ENCODE measurements at places on chromosomes 6 and 20. TPM values are rescaled to one million over a fixed set of nuclear protein-coding genes. Genes with fewer than 3 reads are reported as not detected.

DNA sequence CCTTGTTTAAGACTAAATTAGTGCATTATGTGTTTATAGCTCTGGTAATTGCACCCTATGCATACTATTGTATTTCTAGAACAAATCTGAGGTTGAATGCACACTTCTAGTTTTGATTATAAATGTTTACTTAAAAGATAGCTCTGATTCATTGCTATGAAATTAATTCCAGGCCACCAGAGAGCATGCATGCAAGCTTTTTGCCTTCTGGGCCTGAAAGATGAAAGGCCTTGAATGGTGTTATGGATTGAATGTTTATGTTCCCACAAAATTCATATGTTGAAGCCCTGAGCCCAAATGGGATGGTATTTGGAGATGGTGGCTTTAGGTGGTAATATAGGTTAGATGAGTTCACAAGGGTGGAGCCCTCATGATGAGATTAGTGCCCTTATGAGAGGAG is 695.0 kb upstream of the MAP3K7 start:
- DNase-seq = no peak

- peak; percentile 14 for DNase-seq
These were observed 65.7 kb downstream of the PSMG4 start for GRCh38 chr6:3324262-3324942.

DNA sequence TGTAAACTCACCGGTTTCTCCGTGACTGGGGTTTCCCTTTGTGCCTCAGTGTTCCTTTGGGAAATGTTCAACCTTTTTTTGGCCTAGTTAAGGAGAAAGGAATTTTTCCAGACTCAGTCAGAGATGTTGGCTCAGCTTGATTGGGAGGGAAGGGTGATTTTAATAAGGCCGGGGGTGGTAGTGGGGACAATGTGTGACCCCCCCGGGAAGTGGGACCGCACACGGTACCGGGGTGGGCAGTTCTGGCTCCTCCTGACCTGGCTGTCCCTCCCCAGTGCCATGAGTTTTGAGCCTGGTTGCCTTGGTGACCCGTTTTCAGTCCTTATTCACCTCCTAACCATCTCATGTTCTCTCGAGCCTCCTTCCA is 132.7 kb downstream of the SNX5 start:
- no peak for DNase-seq

GRCh38 chr6:24918641-24919055 is 17.1 kb downstream of the RIPOR2 start:
- DNase-seq = no peak

DNA sequence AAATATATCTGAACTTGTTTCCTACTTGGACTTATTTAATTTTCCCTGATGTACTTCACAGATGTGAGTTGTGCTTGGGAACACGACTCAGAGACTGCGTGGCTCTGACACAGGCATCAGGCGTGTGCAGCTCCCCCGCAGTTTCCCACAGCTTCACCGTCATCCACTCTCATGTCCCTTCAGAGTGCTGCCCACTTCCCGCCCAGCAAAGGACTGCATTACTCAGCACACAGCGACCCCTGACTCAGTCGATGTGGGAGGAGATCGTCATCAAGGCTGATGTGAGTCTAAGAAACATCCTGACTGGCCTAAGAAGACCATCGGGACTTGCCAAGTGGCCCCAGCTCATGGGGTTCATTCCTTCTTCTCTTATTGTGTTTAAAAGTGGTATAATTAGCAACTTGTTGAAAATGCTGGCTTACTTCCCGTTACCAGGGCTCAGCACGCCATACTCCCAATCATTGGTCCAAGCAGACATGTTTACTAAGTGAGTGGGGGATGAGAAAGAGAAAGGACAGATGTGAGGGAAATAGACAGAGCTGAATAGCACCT is 539.4 kb upstream of the JARID2 start:
- peak; percentile 52 for DNase-seq

DNA sequence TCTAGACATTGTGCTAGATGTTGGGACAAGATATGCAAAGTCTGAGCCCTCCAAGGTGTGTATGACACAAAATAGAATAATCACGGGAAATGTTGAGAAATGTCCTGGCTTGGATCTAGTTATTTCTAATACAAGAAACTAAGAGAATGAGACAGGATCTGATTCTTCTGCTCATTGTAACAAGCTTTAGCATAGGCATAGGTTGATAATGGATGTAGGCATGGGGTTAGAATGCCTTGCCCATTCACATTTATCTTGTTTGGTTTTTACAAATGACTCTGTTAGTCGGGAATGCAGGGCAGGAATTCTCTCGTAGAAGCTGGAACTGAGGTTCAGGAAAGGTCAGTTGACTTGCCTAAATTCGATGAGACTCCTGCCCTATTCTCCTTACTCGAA is 1.5 kb upstream of the SLC26A8 start:
- DNase-seq = no peak

DNA sequence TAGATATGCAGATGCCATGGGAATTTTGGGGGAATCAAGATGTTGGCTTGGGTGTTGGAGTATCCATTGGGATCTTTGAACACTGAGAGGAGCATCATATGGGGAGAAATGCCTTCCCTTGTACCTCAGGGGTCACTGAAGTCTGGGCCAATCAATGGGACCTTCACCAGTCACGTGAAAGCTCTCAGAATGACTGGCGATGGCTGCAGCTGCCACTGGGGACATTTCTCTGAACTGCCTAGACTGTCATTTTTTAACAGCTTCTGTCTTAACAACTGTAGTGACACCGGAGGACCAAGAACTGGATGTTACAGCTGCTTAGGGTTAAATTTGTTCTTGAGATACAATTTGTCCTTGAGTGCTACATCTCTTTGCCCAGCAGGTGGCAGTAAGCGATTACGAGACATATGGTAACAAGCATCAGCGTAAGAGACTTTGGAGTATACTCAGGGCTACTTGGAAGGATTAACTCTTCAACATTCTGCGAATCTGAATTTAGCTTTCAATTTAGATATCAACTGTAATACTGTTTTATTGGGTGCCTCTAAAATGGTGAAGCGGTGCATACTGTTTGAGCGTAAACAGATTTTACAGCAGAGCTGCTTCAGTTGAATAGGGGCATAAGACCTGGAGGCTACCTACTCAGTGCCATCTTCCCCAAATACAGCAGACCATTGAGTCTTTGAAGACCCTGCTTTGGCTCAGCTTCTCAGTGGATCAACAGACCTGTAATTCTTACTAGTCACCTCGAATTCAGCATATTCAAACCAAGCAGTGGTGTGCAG is 36.0 kb downstream of the CCN2 start:
- DNase-seq = peak; percentile 59

DNA sequence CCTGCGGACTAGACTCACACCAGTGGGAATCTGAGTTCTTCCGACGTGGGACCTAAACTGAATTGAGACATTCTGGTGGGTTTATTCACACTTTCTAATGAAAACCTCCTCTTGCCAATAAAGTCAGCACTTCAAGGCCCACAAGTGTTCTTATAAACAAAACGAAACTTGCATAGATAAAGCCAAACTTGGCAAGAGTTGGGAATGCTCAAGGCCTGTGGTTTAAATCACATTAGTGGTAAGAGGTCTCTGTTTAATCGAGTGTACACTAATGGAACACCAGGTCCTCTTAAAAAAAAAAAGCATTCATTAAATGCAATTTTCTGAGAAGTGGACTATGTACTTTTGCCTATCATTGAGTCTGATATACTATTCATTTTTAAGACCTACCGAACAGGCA is 143.3 kb downstream of the SMOC2 start:
- no peak for DNase-seq

DNA sequence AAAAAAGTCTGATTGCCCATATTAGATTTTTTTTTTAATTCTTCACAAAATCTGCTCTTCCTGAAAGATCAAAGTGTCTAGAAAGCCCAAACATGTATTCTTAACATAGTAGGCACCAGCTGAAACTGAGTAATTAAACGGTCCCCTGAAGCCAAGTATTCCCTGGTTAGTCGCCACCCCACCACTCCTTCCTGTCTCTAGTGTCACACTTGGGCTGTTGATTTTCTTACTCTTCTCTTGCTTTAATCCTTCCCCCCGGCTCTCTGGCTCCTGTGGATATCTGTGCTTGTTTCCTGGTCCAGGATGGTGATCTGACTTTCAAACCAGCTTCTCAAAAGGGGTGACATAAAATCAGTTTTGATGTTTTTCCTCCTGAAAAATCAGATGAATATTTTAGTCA is 162.9 kb downstream of the QKI start:
- DNase-seq = no peak

- no peak for DNase-seq
These were observed 600.8 kb downstream of the MEI4 start for GRCh38 chr6:78253618-78254017.

- DNase-seq = no peak
These were observed 7.6 kb downstream of the DHX35 start for GRCh38 chr20:38969708-38970107.

GRCh38 chr6:98669371-98669770 is 165.0 kb upstream of the POU3F2 start:
- no peak for DNase-seq

DNA sequence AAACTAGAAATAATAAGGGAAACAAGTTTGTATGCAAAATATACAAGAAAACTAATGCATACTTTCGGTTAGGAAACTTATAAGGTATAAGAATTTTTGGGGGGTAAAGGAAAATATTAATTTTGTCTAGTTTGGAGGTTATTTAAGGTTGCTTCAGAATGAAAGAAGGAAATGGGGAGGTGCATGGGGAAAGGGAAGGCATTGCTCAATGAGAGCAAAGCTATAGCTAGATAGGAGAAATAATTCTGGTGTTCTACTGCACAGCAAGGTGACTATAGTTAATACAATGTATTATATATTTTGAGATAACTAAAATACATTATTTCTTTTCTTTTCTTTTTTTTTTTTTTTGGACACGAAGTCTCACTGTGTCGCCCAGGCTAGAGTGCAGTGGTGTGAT is 5.4 kb upstream of the MYMX start:
- DNase-seq = no peak

- no peak for DNase-seq
These were observed 10.8 kb upstream of the WTAP start for GRCh38 chr6:159716247-159717096.

DNA sequence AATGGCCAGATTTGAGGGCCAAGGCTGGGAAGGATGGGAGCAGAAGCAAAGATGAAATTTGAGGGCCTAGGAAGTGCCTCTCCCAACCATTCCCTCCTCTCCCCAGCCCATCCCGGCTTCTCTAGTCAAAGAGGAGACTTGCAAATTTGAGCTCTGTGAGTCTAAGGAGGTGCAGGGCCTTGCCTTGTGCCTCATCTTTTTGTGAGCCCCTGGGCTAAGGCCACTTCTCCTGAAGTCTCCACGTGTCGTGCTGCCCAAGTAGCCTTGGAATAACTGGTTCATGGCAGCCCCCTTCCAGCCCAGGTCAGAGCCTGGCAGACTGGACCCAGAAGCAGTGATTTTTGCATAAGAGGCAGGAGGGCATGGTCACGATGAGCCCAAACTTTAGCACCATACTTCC is 6.7 kb downstream of the PTGIS start:
- no peak for DNase-seq

GRCh38 chr20:54079652-54080051 is 9.3 kb upstream of the BCAS1 start:
- no peak for DNase-seq

DNA sequence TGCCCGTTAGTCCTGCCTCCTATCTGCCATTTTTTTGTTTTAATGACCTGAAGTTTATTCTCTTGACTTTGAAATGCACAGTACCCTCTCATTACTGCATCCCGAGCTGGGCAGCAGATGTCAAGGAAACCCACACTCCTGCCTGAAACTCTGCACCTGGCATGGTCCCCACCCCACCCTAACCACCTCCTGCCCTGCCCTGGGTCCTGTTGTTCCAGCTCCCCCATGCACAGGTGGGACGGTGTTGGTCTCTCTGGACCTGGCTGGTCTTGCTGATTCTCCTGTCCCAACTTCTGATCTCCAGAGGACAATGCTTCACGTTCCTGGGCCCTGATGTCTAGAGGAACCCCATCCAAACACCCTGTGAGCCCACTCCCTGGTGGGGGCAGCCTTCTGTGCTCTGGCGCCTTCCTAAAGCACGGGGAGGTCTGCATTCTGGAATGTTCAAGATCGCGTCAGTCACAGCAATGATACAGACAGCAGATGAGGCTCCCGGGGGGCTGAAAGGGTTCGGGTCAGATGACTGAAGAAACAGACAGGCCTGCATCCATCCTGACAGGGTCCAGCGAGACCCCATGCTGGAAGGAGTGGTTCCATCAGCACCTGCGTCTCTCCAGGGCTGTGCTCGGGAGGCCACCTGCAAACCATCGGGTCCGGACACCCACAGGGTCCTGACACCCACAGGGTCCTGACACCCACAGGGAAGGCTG is 73.6 kb downstream of the ERMARD start:
- peak; percentile 9 for DNase-seq

- DNase-seq = no peak
These were observed 45.2 kb downstream of the BACH2 start for GRCh38 chr6:90251295-90251992.

- no peak for DNase-seq
These were observed 6.8 kb downstream of the BNIP5 start for GRCh38 chr6:36329798-36330291.

- DNase-seq = no peak
These were observed 178.4 kb downstream of the MAFB start for GRCh38 chr20:40510622-40511021.

- no peak for DNase-seq
These were observed 5.1 kb upstream of the KIAA0408 start for GRCh38 chr6:127464161-127464880.

- DNase-seq = no peak
These were observed 55.4 kb downstream of the CDC5L start for GRCh38 chr6:44442833-44443444.

- no peak for DNase-seq
These were observed 369.4 kb downstream of the UTRN start for GRCh38 chr6:144654506-144654905.

DNA sequence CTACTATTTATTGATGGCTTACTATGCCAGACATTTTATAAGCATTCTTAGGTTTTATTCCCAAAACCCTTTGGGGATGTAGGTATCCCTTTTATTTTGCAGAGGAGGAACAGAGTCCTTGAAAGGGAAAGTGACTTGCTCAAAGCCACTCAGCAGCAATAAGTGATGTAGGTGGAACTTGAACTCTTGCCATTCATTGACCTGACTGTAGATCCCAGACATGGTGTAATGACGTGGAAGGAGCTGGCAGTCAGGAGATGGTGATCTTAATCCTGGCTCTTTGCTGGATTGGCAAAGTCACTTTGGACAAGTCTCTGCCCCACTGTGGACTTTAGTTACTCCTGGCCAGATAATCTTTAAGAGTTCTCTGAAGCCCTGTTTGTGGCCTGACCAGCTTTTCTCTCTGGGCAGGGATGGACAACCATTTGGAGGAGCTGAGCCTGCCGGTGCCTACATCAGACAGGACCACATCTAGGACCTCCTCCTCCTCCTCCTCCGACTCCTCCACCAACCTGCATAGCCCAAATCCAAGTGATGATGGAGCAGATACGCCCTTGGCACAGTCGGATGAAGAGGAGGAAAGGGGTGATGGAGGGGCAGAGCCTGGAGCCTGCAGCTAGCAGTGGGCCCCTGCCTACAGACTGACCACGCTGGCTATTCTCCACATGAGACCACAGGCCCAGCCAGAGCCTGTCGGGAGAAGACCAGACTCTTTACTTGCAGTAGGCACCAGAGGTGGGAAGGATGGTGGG is 1.6 kb downstream of the DBNDD2 start:
- no peak for DNase-seq

MOCS1 gene
- not detected for total RNA-seq

NAA20 gene
- total RNA-seq = 53.3 TPM

CCN5 gene
- not detected for total RNA-seq

PRDM13 gene
- not detected for total RNA-seq

MEI4 gene
- not detected for total RNA-seq

BIRC7 gene
- total RNA-seq = not detected

DSTN gene
- 109 TPM for total RNA-seq

ADAM33 gene
- not detected for total RNA-seq

HLA-DRB1 gene
- total RNA-seq = 155 TPM

CPNE1 gene
- 239 TPM for total RNA-seq

NOX3 gene
- total RNA-seq = not detected

XKR7 gene
- not detected for total RNA-seq

FRMD1 gene
- not detected for total RNA-seq

All from activated CD4-positive, alpha-beta memory T cell treated with anti-CD3 and anti-CD28 coated beads, Interleukin-2, amount 10 ng/mL, durations not matched to agents 7 days and 5 days (primary cell).